ENCODE measurements at places on chromosomes 4 and X.

- no peak for DNase-seq
These were observed 13.9 kb upstream of the HGFAC start for GRCh38 chr4:3427706-3428446.

DNA sequence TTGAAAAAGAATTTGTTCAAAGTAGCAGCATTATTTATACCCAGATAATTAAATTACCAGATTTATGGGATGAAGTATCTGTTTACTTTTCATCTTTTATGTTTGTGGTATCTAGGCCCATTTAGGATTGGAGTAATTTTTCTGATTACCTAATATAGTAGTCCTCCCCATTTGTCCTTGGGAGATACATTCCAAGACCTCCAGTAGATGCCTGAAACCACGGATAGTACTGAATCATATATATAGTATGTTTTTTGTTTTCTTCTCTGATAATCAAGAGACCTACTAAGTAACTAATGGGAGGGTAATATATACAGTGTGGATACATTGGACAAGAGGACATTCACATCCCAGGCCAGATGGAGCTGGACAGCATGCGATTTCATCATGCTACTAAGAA lies 30.7 kb upstream of the PTPN13 start:
- no peak for DNase-seq

DNA sequence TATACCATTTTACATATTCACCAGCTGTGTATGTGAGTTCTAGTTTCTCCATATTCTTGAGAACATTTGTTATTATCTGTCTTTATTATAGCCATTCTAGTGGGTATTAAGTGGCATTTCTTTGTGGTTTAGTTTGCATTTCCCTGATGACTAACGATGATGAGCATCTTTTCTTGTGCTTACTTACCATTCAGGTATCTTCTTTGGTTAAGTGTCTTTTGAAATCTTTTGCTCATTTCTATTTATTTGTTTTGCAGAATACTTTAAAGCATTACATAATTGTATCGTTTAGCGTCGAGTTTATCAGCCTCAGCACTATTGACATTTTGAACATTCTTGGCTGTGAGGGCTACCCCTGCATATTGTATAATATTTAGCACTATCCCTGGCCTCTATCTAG lies 85.4 kb downstream of the FRMPD4 start:
- no peak for DNase-seq

DNA sequence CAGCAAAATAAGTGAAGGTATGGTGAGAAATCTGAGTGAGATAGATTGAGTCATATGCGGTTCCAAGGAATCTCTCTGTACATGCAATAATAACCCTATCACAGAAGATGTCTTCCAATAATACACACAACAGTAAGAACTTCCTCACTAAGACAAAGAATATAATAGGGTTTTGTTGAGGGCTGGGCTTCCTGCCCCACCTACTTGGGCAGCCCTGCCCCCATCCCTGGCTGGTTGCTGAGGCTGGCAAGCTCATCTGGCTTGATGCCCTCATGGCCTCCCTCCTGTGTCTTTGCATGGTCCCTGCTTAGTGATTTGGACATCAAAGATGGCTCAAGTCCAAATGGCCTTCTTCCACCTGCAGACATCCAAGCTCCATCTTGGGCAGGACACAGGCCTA lies 2.7 kb downstream of the GEMIN8 start:
- DNase-seq = no peak

GRCh38 chr4:1154523-1155182 lies 17.7 kb downstream of the SPON2 start:
- peak; percentile 24 for DNase-seq

DNA sequence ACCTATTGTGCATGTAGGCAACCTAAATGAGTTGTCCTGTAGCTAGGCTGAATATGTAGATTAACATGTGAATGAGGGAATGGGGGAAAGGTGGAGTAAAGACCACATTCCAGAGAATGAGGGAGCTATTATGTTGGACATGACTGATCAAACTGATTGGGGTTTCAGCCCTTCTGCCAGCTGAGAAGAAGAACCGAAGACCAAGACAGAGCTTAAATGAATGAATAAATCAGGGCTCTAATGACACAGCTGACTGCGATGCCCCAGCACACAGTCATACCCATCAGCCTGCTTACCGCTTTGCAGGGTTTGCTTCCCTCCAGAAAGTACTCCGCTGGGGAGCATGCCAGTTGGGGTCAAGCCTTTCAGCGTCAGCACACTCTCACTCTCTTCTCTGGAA lies 315.4 kb downstream of the PPP3CA start:
- no peak for DNase-seq

GRCh38 chr4:156195914-156196313 lies 242.2 kb upstream of the CTSO start:
- DNase-seq = no peak

GRCh38 chr4:78644744-78645330 lies 93.3 kb downstream of the ANXA3 start:
- DNase-seq = peak; percentile 87

GRCh38 chrX:41043196-41043595 lies 42.0 kb upstream of the USP9X start:
- DNase-seq = peak; percentile 19

GRCh38 chr4:139246166-139246565 lies 33.9 kb downstream of the MGARP start:
- DNase-seq = no peak

DNA sequence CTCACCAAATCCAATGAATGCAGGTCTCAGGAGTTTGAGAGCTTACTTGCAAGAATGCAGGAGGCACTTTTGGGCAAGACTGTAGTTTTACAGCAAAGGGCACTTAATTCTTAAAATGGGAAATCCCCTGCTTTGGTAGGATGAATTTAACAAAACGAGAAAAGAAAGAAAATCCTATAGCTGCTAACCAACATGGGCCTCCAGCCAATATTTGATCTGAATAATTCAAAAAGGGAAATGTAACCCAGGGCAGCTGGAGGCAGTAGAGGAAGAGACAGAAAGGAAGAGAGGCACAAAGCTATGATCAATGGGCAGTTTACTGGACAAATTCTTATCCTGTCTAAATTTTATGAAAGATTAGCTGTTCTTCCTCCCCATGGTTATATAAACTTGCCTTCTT lies 142.3 kb downstream of the SH3KBP1 start:
- no peak for DNase-seq

GRCh38 chrX:37361596-37361995 lies 12.4 kb downstream of the PRRG1 start:
- no peak for DNase-seq

DNA sequence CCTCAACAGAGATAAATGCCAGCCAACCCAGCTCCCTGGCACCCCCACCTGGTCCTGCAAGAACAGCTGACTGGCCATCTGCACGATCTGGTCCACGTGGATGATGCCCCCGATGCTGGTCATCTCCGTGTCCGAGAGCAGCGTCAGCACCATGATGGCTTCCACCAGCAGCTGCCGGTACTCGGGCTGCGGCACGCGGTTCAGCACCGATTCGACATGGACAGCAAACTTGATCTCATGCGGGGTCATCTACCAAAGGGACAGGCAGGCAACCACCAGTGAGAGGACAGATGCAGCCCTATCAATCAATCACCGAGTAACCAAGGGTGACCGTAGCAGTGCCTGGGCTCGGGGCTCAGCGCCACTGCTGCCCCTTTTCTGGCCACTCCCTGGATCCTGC lies 89.8 kb downstream of the PHKA2 start:
- DNase-seq = no peak

Measured in inflammatory macrophage treated with lipopolysaccharide for 1 hour (primary cell).